ENCODE measurements at places on chromosomes 2 and 18.

GRCh38 chr18:77524909-77525308 is 275.3 kb downstream of the GALR1 start:
- DNase-seq: no peak

DNA sequence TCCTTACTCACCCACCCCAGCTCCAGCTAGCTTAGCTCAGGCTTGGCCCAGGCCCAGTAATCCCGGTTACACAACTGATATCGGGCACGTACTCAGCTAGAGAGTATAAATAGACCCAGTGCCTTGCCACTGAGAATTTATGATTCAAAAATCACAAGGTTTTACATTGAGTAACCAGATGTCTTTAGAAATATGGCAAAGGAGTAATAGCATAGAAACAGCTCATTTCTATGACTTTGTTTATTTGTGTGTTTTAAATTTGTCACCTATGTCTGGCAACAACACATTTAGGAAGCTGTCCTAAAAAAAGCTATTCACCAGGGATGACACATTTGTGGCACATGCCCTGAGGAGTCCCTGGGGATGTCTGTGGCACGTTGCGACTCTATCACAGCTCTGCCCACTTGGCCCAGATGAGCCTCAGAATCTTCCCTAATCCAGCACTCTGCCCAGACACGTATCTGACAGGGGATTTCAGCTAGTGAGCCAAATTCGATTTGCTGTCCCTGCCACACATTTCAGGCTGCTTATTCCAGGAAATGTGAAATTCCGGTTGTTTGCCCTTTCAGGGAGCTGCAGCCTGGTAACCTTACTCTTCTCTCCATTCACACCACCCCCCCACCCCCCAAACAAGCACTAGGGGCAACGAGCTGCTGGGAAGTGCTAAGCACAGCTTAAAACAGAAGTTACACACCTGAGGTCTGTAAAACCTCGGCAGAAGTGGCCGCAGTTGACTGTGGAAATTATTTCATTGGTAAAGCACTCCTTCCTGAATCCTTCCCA is 85.4 kb upstream of the ZCCHC2 start:
- DNase-seq: no peak

GRCh38 chr2:204226305-204226880 is 289.8 kb downstream of the ICOS start:
- no peak for DNase-seq

DNA sequence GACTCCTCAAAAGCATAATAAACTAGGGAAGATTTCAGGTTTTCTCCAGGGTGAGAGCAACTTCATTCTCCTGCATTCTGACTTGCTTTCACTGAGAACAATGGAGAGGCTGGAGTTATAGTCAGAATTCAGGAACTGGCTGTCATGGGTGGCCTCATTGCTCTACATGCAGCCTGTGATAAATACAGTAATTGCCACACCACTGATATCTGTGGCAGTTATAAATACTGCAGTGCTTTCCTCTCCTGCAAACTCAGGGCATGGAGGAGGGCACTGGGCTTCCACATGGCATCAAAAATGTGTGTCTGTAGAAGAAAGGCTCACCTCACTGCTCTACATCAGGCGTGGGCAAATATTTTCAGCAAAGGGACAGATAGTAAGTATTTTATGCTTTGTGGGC is 510.2 kb downstream of the ZNF516 start:
- no peak for DNase-seq

GRCh38 chr2:74424139-74424992 is 2.8 kb downstream of the WDR54 start:
- no peak for DNase-seq

DNA sequence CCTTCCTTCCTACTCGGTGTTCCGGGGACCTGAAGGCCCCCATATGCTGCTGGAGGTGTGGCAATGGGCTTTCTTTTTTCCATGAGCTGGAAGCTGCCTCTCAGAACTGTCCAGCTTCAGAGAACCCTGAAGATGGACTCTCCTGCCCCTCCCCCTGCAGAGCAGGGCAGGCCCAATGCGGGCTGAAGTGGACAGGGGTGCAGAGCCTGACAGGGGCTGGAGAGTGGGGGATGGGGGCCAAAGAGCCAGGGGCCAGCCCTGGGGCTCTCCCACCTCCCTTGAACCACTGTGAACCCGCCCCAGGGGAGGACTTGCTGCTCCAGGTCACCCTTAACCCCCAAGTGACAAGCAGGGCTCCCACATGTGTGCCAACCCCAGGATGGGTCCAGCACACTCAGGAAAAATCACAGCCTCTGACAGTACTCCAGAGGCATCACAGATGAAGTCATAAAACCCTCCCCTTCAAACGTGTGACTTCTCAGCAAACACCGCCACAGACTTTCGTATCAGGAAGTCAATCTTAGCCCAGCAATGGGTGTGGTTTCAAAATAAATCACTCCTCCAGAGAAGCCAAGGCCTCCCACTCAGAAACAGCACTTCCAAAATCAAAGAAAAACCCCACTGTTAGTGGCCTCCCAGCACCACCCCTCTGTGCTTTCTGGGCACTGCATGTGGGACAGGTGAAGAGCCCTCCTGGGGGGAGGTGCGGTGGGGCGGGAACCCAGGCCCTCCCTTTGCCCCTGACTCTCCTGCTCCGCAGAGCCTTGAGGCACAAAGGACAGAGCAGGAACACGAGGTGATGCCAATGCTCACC is 135.8 kb downstream of the HDAC4 start:
- DNase-seq: peak; percentile 91

- DNase-seq: no peak
Measured at GRCh38 chr18:47817017-47817794, 113.3 kb downstream of the SMAD2 start.

DNA sequence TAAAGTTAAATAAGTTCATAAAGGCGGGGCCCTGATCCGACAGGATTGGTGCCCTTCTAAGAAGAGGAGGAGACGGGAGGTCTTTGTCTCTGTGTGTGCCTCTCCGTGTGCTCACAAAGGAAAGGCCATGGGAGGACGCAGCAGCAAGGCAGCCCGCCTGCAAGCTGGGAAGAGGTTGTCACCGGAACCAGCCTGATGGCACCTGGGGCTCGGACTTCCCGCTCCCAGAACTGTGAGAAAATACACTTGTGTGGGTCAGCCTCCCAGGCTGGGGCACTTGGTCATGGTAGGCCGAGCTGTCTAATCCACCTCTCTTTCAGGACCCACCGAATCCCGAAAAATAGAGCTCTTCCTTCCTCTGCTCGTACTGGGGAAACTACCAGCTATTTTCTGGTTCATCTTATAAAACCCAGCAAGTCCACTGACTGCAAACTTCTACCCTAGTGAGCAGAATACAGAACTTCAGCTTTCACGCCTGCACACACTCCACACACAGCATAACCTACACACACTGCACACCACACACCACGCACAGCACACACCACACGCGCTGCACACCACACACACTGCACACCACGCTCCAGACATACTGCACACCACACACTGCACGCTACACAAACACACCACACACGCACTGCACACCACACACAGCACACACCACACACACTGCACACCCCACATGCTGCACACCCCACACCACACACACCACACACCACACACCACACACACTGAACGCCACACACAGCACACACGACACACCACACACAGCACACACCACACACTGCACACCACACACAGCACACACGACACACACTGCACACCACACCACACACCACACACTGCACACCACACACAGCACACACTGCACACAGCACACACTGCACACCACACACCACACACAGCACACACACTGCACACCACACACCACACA is 58.1 kb downstream of the ASB1 start:
- DNase-seq: no peak

GRCh38 chr2:19878268-19879046 is 23.3 kb downstream of the TTC32 start:
- no peak for DNase-seq

GRCh38 chr2:119478978-119479295 is 45.3 kb downstream of the SCTR start:
- DNase-seq: no peak

- no peak for DNase-seq
Measured at GRCh38 chr18:24674605-24675004, 214.2 kb downstream of the HRH4 start.

- no peak for DNase-seq
Measured at GRCh38 chr2:217784996-217785543, 217.7 kb downstream of the TNS1 start.

GRCh38 chr2:128501006-128501690 is 182.5 kb upstream of the HS6ST1 start:
- DNase-seq: no peak

- no peak for DNase-seq
Measured at GRCh38 chr2:100107906-100108647, 34.3 kb downstream of the AFF3 start.

DNA sequence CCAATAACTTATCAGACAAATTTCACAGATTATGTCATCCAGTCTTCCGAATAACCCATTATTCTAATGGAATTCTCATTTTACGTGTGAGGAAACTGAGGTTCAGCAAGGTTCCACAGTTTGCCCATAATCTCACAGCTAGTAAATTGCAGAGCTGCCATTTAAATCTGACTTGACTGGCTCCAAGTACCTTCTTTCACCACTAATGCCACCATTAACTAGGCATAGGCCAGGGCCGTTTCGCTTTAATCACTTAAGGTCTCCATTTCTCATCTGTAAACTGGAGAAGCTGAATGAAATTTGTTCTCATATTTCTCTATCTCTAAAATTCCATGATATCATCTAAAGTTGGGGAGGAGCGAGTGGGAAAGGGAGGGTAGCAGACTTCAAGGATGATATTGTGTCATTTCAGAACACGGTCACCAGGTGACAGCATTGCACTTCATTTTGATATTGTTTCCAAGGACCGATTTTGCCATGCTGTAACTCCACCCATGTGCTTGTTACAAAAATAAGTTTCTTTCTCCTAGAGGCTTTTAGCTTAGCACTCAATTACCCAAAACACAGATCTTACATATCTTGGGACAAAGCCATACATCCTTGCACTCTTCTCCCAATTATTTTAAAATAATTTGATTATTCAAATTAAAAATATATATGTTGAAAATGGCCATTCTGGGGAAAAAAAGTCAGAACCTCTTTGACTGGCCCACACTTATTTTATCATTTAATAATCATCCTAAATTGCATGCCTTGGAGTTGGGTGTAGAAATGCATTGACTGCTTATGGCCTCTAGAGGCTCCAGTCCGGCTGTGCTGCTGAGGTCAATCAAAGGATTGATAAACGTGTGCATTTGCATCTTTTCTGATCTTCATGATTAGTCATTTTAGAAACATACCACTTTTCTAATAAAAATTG is 123.8 kb downstream of the AKAIN1 start:
- DNase-seq: peak; percentile 34

- no peak for DNase-seq
Measured at GRCh38 chr2:216339456-216340279, 32.6 kb downstream of the MARCHF4 start.

DNA sequence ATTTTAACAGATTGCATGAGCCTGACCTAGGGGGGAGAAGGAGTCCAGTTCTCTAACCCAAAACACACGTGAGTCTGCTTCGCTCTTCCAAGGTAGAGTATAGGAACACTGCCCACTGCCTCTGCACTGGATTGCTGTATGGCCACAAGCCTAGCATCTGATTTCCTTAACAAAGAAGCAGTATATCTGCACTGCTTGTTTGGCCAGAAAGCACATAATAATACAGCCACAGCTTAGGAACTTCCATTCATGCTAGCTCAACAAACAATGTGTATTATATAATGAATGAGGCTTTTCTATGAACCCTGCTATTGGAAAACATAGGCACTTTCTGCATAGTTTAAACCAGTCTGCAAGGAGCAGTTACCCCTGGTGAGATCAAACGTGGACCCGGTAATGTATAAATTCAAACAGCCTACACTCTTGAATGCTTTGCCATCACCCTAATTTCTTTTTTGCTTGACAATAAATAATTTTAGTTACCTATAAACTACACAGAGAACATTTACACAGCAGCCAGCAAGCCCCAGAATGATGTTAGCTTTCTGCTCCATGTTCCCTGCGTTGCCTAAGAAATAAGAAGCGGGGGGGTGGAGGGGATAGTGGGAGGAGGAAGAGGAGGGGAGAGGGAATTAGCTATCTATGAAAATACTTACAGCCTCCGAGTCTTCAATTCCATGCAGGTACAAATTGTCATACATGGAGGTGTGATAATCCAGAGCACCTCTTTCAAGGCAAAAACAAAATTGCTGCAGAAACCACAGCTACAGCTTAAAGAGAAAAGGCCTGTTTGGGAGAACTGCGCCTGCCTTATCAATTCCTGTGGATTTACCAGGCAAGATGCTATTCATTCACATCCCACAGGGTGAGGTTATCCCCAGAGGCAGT is 125.6 kb downstream of the CACNB4 start:
- DNase-seq: no peak

GRCh38 chr18:55863876-55864275 is 275.9 kb upstream of the TCF4 start:
- no peak for DNase-seq

GRCh38 chr2:138415985-138416384 is 85.6 kb upstream of the SPOPL start:
- DNase-seq: no peak

DNA sequence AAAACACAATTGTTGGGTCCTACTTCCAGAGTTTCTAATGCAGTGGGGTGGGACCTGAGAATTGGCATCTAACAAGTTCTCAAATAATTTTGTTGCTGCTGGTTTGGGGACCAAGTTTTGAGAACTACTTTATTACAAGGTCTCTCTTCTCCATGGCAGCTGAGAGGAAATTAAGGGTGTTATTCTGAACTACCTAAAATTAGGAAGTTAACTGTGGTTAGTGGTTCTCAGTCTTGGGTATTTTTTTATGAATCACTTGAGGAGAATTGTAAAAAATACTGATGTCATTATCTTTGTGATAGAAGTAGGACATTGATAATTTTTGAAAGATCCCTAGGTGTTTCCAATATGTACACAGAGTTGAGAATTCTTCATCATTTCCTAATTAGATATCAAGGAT is 210.2 kb downstream of the MC4R start:
- DNase-seq: no peak

DNA sequence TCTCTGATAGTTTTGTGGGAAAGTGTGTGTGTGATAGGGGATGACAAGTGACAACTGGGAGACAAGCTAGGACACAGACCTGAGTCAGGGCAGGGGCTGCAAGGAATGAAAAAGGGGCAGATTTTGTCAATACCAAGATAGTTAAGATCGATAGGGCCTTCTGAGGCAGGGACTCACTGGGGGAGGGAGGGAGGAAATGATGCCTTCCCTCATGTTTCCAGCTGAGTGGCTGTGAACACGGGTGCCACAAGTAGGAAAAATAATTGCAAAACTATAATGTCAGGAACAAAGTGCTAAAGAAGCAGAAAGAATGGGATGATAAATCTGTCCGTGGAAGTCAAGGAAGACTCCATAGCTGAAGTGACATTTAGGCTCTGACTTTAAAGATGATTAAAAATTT is 24.2 kb downstream of the CDH2 start:
- DNase-seq: no peak

GRCh38 chr2:229884775-229885699 is 36.8 kb downstream of the TRIP12 start:
- no peak for DNase-seq

Measured in CD4-positive, alpha-beta T cell treated with Interleukin-21 for 1 hour (primary cell).